ENCODE measurements at places on chromosomes 1 and 21.
A peak's percentile ranks its signal among the peaks of the same experiment; 100 is the strongest.

- no peak for DNase-seq
Observed at GRCh38 chr1:212495766-212496494, 63.2 kb downstream of the NENF start.

DNA sequence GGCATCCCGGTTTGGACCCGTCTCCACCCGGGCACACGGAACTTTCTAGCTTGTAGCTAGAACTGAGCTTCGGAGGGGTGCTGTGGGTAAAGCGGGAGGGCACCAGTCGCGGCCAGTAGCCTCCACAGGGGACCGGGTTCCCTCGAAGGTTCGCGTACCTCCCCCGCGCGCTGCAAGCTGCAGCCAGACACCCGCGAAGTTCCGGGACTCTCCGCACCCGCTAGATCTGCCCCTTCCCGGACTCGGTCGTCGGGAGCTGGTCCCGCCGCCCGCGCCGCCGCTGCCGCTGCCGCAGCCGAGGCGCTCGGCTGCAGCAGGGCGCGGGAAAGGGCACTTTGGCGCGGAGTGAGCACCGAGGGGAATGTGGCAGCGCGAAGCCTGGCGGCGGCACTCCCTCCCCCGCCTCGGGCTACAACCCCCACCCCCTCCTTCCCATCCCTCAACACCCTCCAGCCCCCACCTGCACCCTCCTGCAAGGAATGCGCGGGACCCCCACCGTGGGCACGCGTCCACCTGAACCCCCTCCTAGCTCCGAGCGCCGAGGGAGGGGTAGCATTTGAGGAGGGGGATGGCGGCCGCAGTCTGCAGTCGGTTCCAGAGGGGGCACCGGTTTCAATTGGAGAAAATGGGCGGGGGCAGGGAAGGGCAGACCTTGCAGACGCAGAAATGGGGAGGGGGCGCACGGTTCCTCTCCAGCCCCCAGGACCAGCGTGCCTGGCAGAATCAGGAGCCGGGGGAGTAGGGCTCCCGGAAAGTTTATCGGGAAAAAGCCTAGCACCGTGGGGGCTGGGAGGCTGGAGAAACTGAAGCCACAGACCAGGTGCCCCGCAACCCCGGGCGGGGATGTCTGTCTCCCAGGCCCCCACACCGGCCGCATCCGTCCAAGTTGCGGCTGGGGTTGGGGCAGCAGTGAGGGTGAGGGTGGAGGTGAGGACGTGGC, 968 bp downstream of the CSMD2 start:
- no peak for DNase-seq

DNA sequence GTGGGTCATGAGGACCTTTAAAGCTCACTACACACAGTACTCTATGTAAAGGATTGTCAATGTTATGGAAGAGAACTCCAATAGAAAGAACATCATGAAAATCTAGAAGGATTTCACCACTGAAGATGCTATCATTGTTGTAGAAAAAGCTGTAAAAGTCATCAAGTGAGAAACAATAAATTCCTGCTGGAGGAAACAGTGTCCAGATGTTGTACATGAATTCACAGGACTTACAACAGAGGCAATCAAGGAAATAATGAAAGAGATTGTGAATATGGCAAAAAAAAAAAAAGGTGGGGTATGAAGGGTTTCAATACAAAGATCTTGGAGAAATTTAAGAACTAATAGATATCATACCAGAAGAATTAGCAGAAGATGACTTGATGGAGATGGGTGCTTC, 355.1 kb upstream of the ZRANB2 start:
- DNase-seq = no peak

- DNase-seq = no peak
Observed at GRCh38 chr1:99580451-99580850, 65.5 kb upstream of the PALMD start.

DNA sequence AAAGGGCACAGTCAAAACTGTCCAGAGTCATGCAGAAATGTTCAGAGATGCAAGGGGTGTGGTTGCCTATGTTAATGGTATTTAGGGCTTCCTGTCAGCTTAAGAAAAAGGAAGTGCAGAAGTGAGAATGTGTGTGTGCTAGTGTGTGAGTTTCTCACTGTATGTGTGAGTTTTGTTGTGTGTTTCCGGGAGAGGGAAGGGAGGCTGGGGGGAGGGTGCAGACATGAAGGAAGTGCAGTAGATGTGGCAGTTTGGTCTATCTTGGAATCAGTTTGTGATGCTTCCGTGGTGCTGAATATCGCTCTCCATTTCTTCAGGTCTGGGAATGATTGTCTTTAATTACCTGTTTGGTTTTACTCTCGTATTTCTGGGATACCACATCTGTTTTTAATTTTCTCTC, 16.5 kb upstream of the ATP6V1G3 start:
- DNase-seq = peak; percentile 82

- DNase-seq = no peak
Observed at GRCh38 chr1:57258557-57259325, 165.1 kb downstream of the DAB1 start.

- DNase-seq = no peak
Observed at GRCh38 chr1:44694863-44695478, 20.5 kb downstream of the ARMH1 start.

DNA sequence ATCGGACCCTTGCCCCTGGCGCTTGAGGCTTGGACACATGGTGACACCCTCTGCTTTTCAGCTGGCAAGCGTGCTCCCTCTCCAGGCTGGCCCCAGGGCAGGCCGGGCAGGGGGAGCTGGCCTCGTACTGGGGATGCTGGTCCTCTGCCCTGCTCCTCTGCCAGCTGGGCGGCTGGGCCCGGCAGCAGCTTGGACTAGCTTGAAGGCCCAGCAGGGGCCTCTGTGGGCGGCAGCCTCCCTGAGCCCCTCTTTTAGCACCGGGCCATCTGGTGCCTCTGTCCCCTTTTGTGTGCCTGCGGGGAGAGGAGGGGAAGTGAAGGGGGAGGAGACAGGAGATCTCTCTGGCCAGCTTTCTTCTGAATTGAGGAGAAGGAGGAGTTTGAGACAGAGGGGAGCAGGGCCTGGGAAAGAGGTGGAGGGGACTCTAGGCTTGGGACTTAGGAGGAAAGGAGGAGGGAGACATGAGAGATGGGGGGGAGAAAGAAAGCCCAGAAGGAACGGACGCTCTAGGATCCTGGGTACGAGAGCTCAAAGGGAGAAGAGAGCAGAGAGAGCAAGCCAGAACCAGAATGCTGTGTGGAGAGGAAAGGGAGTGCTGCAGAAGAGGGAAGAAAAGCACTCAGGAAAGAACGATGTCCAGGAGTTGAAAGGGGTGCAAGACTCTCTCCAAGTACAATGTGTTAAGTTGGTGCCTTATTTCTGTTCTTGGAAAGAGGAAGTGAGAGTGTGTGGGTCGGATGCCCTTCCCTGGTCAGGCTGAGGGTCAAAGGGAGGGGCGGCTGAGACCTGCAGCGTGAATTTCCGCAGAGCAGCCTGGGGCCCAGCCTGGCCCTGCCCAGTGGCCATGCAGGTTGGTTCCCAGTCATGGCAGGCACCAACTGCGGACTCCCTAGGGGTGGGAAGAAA, 40.3 kb downstream of the IER5 start:
- DNase-seq = no peak

DNA sequence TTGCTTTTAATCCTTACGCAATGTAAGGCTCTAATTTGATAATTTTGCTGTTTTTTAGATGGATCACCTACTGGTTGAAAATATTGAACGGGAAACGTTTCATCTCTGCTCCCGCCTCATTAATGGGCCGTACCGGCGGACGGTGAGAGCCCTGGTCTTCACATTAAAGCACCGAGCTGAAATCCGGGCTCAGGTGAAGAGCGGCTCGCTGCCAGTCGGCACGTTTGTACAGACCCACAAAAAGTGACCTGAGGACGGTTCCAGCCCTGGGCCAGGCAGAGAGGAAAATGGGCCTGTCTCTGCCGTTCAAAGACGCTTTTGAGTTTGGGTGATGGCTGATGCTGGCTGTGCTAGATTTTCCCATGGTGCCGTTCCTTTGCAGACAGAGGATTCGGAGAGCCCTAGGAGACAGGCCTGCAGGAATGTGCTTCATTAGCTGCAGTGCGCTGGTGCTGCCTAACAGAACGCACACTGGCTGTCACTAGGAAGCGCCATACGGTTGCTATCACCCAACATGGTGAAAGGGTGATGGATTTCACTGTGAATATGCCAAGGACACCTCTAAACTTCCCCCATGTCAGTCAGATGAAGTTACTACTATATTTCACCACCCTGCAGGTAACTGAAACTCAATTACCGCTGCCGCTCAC, 42.9 kb downstream of the TCEANC2 start:
- no peak for DNase-seq

DNA sequence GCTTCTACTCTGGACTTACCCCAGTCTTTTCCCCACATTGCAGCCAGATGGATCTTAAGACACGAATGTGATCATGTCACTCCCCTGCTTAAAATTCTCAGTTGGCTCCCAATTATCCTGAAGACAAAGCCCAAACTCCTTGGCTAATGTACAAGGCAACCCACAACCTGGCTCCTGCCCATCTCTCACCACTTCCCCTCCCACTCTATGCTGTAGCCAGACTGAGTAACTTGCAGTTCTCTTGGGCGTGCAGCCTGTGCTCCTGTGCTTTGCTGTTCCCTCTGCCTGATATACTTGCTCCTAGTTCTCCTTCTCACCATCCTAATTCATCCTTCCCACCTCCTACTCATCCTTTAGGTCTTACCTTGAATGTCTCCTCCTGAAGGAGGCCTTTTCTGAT, 56.2 kb downstream of the LGR6 start:
- no peak for DNase-seq

- no peak for DNase-seq
Observed at GRCh38 chr21:38121888-38122720, 134.7 kb upstream of the KCNJ15 start.

GRCh38 chr1:189859385-189859977, 618.2 kb downstream of the BRINP3 start:
- DNase-seq = peak; percentile 42

GRCh38 chr21:29904359-29905282, 35.2 kb downstream of the GRIK1 start:
- DNase-seq = no peak

GRCh38 chr1:1943834-1944570, 24.9 kb upstream of the TMEM52 start:
- DNase-seq = peak; percentile 75

DNA sequence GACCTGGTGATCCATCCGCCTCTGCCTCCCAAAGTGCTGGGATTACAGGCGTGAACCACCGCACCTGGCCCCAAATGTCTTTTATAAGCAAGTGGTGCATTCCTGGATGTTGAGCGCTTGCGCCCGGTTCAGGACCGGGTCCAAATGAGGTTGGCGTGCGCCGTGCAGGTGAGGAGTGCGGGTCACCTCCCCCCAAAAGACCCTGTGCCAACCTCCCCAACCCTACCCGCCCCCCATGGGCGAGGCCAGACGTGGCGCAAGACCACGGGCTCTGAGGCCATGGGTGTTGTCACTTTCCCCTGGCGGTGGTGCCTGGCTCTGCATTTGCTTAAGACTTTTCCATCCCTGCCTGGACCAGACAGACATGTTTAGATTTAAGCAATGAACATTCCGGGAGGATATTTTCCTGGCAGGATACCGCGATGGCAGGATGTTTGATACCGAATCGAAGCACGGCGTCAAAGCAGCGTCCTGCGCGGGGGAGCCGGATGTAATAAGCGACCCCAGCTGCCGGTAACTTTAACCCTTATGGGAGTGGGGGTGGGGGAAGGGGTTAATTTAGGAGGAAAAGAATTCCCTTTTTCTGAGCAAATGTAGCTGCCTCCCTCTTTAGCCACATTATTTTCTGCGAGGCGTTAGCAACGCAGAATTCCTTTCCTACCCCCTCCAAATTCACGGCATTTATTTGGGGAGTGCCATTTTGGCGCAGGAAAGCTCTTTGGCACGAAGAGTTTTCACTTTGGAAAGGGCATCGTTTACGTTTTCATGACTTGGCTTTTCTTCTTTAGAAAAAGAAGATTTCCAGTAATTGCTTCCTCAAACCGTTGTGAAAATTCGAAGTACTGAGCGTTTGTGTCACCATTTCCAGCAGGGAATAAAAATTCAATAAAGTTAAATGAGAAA, 27.8 kb upstream of the RNF187 start:
- peak; percentile 81 for DNase-seq

DNA sequence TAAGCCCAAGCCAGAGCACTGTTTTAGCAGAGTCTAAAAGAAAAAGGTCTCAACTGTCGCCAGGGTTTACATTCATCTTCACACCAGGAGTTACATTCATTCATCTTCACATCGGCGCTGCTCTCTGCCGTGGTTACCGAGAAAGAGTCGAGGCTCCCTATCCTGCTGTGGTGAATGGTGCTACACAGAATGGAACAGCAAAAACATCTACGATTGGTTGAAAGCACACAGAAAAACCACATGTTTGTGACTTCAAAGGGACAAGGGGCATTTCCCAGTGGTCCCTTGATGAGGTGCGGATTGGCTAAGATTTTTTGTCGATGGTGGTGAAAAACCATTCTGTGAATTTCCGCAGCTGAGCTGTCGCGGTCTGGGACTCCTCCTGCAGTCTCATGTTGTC, 231.1 kb downstream of the SIPA1L2 start:
- no peak for DNase-seq

GRCh38 chr1:57633056-57633455, 209.2 kb upstream of the DAB1 start:
- no peak for DNase-seq

DNA sequence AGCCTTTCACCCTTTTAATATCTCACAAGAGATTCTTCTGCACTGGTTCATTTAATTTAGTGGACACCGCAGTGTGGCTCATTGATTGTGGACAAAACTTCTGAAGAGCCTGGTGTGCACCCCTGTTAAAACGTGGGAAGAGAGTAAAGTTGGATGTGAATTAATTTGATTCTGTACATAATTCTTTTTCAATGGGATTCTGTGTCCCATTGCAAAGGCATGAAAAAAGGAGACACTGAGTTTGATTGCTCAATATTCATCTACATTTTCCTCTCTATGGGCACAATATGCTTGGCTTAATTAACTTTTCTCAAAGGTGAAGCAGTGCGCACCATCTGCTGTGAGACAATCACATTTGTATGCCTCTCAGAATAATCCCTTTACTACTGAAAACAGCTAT, 95.1 kb downstream of the BARHL2 start:
- DNase-seq = no peak

GRCh38 chr1:117014209-117014608, 12.6 kb downstream of the CD101 start:
- DNase-seq = no peak

GRCh38 chr1:61253912-61254633, 171.7 kb downstream of the NFIA start:
- no peak for DNase-seq

DNA sequence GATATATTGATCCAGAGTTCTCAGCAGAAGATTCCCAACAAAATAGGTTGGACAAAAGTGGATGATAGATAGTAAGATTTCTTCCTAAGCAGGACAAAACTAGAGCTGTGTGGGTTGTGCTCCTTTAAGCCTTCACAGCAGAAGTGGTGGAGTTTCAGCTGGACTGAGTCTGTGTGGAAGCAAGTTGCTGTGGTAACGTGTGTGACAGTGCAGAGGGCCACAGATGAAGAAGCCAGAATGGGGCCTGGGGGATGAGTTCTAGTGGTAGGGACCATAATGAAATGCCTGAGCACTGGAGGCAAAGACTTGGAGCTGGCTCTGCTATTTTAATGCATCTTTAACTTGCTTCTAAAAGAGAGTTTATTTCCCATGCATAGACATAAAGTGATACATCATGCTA, 238.7 kb upstream of the POGK start:
- no peak for DNase-seq

DNA sequence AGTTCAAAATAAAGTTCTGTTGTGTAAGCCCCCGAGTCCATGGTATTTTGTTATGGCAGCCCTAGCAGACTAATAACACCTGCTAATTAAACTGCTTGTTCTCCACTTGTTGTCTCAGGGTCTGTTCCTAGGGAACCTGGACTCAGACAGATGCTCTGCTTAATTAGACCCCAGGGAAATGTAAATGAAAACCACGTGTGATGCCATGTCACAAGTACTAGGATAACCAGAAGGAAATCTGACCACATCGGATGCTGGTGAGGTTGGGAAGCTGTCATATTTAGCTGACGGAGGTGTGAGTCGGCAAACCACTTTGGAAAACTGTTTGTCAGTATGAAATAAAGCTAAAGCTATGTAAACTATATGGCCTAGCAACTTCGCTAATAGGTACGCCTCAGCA, 19.6 kb downstream of the EDN2 start:
- DNase-seq = no peak

All from activated CD8-positive, alpha-beta T cell treated with anti-CD3 and anti-CD28 coated beads for 36 hours (primary cell).